ENCODE measurements at places on chromosomes 16 and 17. TPM values are rescaled to one million over a fixed set of nuclear protein-coding genes. Genes with fewer than 3 reads are reported as not detected.

DNA sequence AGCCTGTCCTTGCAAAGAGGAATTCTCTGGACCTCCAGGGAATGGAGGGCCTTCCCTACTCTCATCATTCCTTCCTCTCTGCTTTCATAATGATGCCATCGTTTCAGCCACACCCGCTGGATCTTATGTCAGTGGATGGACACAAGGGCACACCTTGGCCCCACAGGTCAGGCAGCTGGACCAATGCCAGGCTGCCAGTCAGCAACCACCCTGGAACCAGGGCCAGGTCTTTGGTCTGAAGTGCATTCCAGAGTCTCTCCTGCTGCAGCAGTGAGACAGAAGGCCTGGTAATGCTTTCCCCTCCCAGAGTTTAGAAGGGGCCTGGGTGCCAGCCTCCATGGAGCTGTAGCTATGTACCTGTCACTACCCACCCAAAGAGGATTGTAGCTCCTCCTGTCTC is 7.4 kb downstream of the C1QL1 start:
- DNase-seq, result peak; percentile 34

Gene VWA3A
- not detected for total RNA-seq

Gene PABPN1L
- not detected for total RNA-seq

DNA sequence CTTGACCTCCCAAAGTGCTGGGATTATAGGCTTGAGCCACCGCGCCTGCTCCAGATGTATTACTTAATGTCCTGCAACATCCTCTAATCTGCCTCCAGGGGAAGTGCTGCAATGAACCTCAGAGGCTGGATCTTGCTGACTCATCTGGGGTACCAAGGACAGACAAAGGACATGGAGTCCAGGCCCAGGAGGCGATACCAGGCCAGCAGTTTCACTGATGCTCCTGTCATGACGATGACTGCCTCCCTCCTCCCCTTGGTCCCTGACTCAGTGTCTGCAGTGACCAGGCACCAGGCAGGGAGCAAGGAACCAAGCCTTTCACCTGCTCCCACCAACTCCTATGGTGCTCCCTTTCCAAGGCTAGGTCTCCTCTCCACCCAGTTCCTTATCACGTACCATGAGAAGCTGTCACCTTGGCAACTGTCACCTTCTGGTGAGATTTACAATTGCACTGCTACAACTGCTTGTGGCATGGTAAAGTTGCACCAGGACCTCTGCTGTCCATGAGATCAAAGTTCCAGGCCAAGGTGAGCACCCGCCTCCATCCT is 21.6 kb upstream of the PHOSPHO1 start:
- no peak for DNase-seq

DNA sequence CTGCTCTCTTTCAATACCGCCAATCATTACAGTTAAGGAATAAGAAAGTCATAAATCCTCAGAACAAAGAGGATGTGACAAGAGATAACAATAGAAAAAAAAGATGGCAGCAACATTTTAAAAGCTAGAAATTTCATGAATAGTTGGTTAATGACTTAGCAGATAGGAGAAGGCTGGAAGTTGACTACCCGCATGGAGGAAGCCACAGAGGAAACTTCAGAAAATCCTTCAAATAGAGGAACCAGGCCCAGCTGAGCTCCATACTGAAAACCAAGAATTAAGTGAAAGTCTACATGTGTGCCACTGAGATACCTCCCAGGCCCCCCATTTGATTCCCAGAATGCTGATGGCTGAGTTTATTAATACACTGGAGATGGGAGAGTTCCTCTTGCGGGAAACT is 109.3 kb downstream of the GSG1L start:
- DNase-seq, result no peak

Gene SLC5A10
- not detected for total RNA-seq

DNA sequence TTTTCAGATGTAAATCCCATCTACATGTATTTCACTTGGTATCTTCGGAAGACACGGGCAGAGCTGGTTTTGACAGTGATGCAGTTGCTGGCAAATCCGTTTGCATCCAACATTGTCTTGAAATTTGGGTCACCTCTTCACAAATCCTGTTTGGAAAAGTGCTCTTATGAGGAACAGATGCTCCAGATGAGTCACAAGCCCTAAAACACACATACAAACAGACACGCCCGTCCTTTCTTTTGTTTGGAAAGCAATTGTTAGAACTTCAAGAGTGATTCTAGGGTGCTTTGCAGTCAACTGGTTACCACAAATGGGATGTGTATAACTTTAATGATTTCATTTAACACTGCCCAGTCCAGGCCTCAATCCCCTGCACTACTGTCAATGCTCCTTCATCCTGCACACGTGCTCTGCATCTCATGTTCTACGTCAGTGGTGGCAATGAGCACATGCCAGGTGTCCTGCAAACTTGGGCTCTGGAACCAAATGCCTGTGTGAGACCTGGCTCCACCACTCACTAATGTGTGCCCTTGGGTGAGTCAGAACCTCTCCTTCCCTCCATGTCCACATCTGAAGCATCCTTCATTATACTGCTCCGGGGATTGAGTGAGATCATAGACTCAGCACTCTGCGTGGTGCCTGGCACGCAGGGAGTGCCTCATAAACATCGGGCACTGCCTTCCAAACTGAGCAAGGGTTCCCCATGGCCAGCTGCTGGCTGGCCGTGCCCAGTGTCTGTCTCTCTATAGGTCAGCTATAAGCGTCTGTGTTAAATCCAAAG is 19.3 kb upstream of the FOXF1 start:
- no peak for DNase-seq

Gene KRTAP3-2
- not detected for total RNA-seq

- DNase-seq, result no peak
These were observed 968 bp downstream of the RIPOR1 start for GRCh38 chr16:67529582-67530012.

- no peak for DNase-seq
These were observed 150.5 kb upstream of the SOX9 start for GRCh38 chr17:71970312-71970711.

DNA sequence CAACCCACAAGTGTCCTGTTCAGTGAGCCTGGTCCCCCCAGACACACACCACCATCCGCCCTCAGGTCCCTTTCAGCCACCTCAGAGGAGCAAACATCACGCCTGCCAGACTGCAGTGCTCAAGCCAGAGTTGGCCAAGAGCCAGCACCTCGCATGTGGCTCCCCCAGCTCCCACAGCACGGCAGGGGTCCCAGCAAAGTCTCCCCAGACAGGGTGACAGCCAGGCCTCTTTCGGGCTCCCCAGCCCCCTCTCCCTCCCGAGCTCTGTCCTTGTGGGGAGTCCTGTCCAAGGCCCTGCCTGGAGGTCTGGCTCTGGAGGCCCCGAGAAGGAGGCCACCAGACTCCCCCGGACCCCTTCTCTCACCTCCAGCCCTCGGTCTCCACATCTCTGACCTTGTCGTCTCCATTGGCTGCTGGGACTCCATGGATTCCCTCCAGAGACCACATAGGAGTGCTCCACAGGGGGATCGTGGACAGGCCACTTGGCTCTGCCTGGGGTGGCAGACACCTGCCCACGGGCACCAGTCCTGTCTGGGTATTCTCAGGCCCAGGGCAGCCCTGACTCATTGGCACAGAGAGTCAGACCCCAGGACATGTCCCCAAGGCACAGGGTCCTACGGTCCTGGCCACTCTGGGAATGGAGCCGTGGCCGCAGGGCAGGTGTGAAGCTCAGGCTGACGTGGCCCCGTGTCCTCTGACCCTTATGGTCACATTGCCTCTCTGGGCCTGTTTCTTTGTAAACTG is 1.8 kb upstream of the MYADML2 start:
- no peak for DNase-seq

DNA sequence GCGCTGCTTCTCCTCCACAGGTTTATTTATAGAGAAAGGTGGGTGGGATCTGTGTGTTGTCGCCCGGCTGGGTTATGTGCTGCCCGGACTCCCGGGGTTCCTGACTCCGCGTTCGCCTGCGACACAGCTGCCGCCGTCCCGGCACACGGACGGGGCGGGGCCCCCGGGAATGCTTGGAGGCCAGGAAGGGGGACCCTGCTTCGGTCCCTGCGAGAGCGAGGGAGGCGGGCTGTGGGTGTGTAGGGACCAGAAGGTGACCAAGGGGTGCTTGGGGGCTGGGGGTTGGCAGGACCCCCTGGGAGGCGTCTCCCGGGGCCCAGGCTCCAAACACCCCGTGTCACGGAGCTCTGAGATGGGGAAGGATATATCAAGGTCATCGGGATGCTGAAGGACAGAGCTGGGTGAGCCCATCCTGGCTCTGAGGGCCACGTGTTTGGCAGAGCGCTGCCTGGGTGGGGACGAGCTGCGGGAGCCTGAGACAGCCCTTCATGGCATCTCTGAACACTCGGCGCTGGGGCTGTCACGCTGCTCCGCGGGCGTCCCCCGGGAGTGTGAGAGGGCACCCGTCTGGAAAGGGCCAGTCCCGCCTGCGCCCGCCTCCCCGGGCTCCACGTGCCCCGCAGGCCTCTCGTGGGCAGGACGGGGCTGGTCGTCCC is 4.2 kb downstream of the CACNA1H start:
- DNase-seq, result no peak

Gene CLDN9
- total RNA-seq, result not detected

DNA sequence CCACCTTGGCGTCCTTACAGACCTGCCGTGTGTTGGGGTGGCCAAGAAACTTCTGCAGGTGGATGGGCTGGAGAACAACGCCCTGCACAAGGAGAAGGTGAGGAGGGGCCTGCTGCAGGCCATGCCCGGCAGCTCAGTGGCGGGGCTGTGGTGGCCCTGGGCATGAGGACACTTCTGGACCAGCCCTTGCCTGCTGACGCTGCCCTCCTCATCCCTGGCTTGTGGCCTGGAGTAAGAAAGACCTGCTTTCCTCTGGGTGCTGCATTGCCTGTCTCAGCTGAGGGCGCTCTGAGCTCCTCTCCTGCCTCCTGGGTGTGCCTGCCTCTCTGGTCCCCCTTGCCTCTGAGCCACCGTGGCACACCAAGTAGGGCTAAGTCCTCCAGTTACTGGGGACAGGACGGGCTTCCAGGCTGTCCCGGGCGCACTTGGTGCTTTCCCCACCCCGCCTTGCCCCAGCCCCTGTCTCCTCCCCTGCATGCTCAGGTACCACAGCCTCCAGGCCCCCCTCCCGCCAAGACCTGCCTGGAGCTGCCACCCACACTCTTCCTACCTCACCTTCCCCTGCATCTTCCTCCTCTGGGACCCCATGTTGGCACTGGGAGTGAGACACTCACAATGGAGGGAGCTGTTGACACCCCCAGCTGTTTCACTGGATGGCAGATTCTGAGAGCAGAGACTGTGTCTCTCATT is 8.7 kb downstream of the ENDOV start:
- DNase-seq, result peak; percentile 59

- DNase-seq, result no peak
These were observed 75.5 kb downstream of the ZNF423 start for GRCh38 chr16:49780433-49780832.

DNA sequence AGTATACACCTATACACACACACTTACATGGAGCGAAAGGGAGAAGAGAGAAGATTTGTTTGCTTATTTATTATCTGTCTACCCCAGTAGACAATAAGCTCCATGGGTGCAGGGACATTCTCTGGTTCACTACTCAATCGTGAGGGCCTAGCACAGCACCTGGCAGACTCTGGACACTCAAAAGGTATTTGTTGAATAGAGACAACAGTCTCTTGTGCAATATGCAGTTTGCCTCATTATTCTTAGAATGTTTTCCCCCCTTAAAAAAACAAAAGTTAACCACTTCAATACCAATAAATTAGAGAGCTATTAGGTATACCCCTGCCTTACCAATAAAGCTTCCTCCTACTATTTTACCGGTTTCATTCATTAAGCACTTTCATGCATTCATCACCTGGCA is 2.0 kb downstream of the AKAP10 start:
- DNase-seq, result no peak

DNA sequence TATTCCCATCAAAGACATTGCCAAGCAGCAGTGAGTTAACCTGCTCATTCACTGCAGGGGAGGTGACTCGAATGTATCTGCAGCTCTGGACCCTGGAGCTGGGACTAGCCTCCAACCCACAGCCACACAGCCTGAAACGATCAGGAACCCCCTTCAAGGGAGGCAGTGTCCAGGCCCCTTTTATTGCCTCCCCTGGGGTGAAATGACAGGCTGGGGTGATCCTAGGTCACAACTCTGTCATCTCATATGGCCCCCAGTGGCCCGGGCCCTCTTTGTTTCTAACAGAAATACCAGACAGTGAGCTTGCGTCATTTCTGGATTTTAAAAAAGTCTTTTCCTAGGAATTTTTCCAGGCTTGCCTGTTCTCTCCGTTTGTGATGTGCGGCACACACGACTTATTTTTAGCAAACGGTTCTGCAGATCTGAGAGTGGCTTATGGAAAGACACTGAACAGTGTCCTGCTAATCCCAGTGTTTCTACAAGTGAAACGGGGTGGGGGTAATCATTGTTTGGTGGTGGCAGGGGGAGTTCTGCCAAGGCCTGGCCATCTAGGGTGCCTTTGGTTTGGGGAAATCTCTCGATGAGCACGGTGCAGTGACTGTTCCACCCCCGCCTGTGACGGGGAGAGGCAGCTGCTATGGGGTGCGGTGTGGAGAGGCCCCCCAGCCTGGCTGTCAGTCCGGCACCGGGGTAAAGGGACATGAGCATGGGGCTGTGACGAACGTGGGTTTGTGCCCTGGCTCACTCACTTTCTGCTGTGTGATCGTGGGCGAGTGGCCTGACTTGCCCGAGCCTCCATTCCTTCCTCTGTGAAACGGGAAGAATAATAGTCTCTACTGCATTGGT is 27.2 kb downstream of the NAGPA start:
- no peak for DNase-seq

Gene KRT24
- not detected for total RNA-seq

- no peak for DNase-seq
These were observed 782.7 kb downstream of the CDH11 start for GRCh38 chr16:64339052-64339770.

DNA sequence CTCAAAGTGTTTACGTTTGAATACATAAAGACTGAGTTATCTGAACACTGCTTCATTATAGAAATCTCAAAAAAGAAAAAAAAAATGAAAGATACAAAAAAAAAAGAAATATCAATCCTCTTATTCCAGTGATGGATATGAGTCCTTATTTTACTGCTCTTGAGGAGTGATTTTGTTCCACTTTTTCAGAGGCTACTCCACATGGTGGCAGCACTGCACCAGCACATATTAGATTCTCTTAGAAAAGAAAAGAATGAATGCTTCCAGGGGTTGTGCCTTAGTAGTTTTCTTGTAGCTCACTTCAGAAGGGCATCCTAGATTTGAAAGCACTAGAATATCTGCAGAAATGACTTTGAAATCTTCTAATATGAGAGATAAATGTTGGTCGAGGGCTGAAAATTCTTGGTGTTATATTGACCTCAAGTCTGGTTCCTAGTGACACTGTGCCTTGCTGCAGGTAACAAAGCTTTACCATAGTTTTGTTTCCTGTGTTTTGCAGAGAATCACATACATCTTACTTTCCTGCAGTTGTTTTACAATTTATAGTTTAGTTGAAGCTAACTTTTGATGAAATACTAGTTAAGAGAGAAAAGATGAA is 25.9 kb downstream of the AP2B1 start:
- DNase-seq, result no peak
